ENCODE measurements at places on chromosomes 7 and 10.

GRCh38 chr10:131137223-131137622 is 174.3 kb downstream of the TCERG1L start:
- DNase-seq, result no peak

DNA sequence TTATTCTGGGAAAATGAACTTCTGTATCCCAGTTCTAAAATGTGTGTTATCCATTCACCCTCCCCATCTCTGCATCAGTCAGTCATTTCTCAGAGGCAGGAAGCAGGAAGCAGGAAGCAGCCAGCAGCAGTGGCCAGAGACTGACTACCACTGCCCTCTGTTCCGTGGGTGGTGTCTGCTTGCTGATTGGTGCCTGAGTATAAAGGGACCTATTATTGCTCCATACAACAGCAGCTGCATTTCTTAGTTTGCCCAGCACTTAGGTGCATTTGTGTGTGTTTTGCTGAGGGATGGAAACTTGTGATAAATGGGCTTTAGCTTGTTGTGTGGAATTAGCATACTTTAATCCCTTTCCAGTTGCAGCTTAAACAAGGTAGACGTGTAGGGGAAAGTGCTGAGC is 582.2 kb downstream of the SORCS1 start:
- peak; percentile 91 for DNase-seq

- no peak for DNase-seq
Measured at GRCh38 chr7:103996017-103996551, 6.6 kb upstream of the RELN start.

GRCh38 chr10:32051926-32052325 is 4.3 kb downstream of the KIF5B start:
- DNase-seq, result no peak

- no peak for DNase-seq
Measured at GRCh38 chr10:90587081-90587491, 270.8 kb downstream of the HTR7 start.

GRCh38 chr10:76774987-76775603 is 862.5 kb downstream of the KCNMA1 start:
- no peak for DNase-seq

- no peak for DNase-seq
Measured at GRCh38 chr7:45054442-45054841, 34.3 kb downstream of the NACAD start.

- DNase-seq, result no peak
Measured at GRCh38 chr7:80230327-80230726, 95.7 kb downstream of the GNAI1 start.
